Cortex of kidney (tissue), 1 donor: ENCODE measurements at places on chromosomes 5 and 9.

DNA sequence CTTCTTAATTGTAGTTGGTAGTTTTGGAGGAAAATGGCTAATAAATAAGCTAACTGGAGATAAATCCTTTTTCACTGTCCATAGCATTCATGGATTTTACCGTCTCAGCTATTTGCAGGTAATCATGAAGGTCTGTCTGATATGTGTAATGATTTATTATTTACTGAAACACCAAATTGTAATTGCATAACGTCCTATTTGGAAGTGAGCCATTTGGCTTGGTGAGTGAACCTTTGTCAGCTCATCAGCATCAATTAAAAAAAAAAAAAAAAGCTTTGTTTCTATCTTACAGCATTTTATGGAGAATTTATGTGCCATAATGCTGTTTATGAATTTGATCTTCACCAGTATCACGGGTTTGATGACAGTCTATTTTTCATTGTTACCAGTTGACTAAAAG is 20.2 kb downstream of the RECK start:
- DNase-seq, result no peak

DNA sequence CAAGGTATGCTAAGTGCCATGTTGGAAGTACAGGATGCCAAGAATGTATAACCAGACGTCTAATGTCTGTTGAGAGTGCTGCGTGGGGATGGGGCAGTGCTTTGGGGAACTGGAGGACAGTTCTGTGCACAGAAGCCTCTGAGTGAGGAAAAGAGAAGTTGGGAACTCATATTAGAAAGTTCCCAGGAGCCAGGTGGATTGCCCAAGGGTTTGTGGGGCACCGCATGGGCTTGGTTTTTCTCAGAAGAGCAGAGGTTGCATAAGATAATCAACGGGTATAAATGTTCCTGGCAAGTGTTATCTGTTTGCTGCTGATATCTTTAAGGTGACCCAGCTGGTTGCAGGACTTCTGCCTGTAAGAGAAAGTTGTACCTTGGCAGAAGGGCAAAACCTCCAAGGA is 13.1 kb downstream of the HRH2 start:
- no peak for DNase-seq

DNA sequence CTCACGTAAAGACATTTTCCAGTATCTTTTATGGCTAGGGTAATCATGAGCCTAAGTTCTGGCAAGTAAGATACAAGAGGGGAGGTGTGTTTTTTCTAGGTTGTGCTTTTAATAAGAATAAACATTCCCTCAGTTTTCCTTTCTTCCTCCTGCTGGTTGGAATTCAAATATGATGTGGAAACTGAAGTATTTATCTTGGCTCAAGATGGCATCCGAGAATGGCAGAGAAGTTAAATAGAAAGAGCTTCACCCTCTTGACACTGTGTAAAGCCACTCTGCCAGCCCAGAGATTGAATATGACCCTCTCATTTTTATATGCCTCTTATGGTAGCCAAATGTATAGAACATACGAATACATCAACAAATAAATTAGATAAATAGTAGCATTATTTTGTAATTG is 438.4 kb downstream of the ISL1 start:
- no peak for DNase-seq

- no peak for DNase-seq
Observed at GRCh38 chr9:13139641-13140171, 139.8 kb downstream of the MPDZ start.

DNA sequence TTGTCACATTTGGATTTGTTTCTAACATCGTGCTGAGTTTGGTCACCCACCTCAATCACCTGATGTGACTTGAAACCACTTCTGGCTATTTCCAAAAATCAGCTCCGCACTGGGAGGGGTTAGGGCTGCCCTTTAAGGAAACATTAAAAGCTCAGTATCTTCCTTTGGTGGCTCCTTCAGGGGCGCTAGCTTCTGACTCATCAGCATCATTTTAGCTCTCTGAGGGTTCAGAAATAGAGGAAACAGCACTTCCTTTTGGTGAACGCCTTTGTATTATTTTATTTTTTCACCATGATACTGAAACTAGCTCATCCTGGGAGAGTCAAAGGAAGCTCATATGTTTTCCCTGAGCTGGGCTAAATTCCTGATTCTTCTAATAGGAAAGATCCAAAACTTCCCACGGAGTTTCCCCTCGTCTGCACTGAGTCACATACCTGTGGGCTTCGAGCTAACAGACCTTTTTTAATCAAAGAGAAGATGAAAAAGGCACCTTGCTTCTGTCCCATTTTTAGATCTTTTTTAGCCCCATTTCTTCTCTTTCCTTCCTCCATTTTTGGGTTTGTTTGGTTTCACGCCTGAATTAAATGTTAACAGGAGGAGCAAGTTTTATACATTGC is 48.2 kb downstream of the ROPN1L start:
- DNase-seq, result no peak

DNA sequence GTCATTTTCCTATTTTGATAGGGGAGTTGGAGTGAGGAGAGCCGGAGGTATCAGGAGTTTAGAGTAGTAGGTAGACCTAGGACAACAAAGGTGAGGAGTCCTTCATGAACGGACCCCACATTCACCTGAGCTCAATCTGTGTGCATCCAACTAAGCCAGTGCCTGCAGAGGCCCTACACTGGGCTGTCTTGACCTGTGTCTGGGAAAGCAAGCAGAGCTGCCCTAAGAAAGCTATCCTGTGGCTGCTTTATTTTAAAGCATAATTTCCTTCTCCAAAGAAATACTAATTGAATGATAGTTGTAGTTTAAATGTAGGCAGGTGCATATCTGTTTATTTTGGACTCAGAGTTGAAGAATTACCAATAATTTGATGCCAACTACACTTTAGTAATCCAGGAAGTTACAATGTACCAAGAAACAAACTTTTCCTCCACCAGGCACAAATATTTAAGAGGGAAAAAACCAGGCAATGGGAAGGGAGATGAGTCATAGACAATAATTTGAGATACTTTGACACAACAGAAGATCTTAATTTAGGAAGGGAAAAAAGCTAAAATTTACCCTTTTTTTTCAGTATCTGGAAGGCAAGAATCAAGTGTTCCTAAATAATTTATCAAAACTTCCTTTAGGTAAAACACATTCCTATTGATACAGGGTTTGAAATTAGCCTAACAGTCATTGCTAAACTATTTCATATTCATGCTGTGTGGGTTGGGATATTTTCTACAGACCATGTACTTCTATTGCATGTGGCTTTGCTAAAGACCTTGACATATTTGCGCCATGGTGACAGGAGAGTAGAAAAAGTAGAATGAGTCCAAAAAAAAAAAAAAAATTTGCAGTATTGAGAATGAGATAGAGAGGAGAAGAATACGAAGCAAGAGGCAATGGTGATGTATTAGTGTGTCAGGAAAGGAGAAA is 376.6 kb upstream of the TUSC1 start:
- DNase-seq, result no peak

- DNase-seq, result no peak
Observed at GRCh38 chr5:17365811-17366138, 132.3 kb upstream of the TAF11L2 start.

GRCh38 chr5:169906745-169907649 is 73.3 kb downstream of the INSYN2B start:
- no peak for DNase-seq

GRCh38 chr5:152864991-152865390 is 459.9 kb upstream of the NMUR2 start:
- no peak for DNase-seq

- DNase-seq, result no peak
Observed at GRCh38 chr9:133098104-133098754, 22.8 kb downstream of the RALGDS start.

DNA sequence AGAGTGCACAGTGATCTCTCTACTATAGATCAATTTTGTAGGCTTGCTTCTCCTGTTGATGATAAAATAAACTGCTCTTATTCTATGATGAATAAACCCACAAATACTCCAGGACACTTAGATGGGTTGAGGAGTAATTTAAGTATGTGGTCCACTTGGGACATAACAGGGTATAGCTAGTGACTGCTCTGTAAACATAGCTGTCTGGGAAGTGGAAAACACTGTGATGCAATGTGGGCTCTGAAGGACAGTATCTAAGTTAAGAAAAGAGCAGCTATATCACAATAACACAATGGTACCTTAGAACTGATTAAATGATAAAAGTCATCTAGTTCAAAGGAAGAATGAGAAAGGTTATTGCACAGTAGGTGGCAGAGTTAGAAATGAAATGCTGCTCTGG is 294.3 kb upstream of the HAPLN1 start:
- no peak for DNase-seq

- no peak for DNase-seq
Observed at GRCh38 chr9:87300915-87301314, 196.8 kb upstream of the DAPK1 start.
